ENCODE measurements at places on chromosomes 7 and 10.
A peak's percentile ranks its signal among the peaks of the same experiment; 100 is the strongest.

DNA sequence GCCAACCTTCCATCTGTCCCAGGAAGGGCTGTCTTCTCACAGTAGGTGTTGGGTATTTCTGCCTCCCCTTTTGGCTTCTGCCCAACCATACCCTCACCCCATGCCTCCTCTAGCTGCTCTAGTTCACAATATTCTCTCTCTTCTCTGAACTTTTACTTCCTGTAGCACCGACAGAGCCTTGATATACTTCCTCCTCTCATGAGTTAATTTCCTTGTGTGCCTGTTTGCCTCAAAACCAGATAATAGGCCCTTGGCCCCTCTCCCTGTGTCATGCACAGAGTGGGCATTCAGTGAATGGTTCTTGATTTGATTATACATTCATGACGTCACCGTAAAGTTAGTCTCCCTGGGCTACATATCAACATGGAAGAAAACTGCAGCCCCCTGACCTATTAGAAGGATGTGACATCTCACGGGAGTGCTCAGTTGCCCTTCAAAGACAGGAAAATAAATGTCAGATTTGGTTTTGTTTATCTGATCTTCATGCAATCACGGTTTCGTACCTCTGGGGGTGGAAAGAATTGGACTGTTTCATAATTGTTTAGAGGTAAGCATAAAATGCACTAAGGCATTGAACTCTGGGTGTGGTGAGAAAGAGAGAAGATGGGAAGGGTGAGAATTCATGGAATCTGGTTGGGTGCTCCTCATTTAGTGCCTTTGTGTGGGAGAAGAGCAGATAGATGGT lies 127.7 kb downstream of the ITIH5 start:
- no peak for DNase-seq

DNA sequence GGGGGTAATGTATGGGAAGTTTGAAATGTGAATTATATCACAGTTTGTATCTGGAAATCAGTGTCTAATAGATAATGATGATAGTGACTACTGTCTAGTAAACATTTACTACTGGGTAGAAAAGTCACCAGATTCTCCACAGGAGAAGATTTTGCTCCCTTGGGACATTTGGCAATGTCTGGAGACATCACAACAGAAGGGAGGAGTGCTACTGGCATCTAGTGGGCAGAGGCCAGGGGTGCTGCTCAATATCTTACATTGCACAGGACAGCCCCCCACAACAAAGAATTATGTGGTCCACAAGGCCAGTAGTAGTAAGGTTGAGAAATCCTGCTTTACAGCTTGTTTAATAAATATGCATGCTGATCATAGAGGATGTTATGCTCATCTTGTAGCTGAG lies 92.3 kb upstream of the PRPS1L1 start:
- DNase-seq, result no peak

GRCh38 chr10:109931163-109931562 lies 7.9 kb upstream of the XPNPEP1 start:
- peak; percentile 80 for DNase-seq

- no peak for DNase-seq
These were observed 2.5 kb downstream of the FZD1 start for GRCh38 chr7:91266689-91267090.

GRCh38 chr7:26438078-26438477 lies 146.4 kb downstream of the SNX10 start:
- DNase-seq, result no peak

- DNase-seq, result no peak
These were observed 36.5 kb downstream of the SEC61G start for GRCh38 chr7:54722502-54722901.

GRCh38 chr10:131870831-131871672 lies 29.8 kb upstream of the PPP2R2D start:
- no peak for DNase-seq

DNA sequence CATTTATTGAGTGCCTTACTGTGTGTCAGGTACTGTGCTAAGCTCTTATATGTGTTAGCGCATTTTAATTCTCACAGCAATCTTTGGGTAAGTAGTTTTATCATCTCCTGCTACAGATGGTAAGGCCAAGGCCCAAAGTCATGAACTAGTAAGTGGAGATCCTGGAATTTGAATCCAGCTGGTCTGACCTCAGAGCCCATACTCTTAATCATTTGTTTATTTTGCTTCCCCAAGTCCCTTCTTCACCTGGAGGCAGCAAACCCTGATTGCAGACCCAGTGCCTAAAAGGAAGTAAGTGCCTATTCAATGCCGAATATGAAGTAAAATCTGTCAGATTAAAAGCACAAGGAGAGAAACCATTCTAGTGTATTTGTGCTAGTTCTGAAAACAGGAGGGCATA lies 182.9 kb upstream of the TCF7L2 start:
- DNase-seq, result no peak

- no peak for DNase-seq
These were observed 34.9 kb upstream of the PTF1A start for GRCh38 chr10:23157239-23157681.
